Germinal center (tissue), 1 donor: ENCODE measurements at places on chromosomes 5 and 9.

- no peak for DNase-seq
Observed at GRCh38 chr5:17216974-17217492, 398 bp upstream of the BASP1 start.

DNA sequence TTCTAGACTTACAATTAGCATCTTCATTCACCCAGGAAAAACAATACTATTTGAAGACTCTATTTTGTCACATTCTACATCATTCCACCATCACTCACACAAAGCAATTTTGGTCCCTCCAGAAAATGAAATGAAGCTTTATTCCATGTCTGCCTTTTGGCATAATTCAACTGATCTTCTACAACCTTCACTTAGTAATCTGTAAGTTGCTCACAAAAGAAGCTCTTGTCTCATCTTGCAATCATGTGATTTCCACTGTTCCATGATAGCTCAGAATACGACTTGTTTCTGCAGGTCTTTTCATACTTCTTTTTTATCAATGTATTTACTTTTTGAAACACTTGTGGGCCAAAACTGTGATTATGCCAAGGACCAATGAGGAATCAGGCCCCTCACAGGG lies 261.9 kb upstream of the NR4A3 start:
- DNase-seq, result no peak

DNA sequence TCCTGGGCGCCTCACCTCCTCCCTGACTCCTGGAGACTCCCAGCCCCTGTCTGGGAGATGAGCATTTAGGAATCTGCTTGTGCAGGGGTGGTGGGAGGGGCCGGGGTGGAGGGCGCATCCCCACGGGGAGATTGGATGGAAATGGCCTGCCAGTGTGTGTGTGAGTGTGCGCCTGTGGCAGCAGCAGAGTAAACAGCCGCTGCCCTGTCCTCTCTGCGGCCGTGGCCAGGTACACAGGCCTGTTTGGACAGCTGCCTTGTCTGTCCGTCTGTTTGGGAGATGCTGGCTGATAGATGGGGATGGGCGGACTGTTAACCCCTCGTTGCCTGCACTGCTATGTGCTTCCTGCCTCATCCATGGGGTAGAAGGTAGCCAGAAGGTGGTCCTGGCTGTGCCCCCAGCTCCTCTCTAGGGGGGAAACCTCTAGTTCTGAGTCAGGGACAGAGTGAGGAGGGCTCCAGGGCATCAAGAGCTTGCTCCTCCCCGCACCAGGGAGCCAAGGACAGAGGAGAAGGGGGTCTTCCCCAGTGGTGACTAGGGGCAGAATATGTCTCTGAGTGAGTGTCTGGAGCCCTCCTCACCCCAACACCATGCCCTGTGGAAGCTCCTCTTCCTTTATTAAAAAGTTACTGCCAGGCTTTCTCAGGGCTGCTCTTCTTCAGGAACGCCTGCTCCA lies 60.1 kb downstream of the LMX1B start:
- DNase-seq, result no peak

DNA sequence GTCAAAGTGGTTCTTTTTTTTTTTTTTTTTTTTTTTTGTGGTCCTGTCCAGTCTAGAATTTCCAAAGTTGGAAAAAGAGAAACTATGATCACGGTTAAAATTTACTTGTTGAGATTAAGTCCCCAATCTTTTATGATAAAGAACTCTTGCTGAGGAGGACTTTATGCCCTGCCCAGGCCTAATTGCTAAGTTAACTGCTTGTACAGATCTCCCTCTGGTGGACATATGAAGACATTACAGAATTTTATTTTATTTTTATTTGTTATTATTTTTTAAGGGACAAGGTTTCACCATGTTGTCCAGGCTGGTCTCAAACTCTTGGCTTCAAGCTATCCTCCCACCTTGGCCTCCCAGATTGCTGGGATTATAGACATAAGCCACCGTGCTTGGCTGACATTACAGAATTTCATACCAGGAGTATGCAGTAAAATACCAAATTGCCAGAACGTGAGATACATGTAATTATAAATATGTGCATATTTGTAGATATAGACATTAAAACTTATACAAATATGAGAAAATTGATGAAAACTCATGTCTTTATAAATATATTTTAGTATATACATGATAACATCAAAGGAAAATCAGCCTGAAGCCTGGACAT lies 91.2 kb downstream of the RFK start:
- DNase-seq, result peak; percentile 43

DNA sequence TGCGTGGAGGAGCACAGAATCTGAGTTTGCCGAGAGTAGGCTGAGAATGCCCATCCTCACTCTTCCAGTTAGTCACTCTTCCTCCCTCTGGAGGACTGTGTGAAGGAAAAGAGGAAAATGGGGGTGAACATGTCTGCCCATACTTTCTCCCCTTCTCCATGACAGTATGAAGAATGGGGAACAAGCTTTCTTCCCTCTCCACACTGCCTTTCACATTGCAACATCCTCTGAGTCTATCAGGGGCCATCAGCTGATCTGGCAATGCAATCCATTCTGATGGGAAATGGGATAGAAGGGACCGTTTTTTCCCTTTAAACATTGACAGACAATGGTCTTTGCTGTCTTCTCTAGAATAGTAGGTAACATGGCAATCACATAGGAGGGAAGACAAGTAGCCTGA lies 56.8 kb downstream of the UGCG start:
- DNase-seq, result no peak

DNA sequence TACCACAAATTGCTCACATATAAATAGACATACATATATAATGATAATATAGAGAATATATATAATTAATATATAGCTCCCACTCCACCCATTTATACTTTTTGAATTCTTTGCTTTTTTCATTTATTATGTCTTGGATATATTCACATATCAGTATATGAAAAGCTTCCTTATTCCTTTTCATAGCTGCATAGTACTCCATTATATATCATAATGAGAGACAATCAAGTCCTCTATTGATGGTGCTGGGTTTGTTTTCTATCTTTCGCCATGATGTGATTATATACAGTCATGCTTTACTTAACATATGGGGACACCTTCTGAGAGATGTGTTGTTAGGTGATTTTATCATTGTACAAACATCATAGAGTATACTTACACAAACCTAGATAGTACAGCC lies 51.6 kb upstream of the ELL2 start:
- DNase-seq, result no peak

GRCh38 chr5:157510682-157511081 lies 50.7 kb downstream of the NIPAL4 start:
- no peak for DNase-seq

DNA sequence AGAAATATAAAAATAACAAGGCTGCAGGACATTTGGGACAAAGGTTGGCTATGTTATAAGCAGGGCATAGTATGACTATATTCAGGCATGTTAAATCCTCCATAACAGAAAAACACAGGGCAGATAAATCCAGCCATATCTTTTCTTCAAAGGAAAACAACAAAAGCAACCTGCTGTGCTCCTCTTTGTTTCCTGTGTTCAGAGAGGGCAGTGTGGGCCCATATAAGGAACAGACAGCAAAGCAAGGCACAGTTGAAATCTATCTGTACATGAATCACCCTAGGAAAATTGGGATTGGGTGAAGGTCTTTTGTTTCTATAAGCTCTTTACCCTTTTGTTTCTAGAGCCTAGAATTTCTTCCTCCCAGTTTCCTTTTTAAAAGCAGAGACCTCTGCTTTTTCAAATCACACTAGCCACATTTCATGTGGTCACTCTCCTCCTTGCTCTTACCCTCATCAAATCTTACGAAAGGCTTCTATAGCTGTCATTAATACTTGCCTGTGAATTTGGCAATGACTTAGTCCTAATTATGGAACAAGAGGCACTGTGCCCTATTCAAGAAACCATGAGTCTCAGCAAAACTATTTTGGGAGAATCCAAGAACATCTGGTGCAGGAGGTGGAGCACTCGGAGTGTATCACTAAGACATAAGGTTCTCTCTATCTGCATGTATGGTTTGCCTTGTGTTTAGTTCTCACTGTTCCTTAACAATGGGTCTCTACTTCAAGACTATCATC lies 1.8 kb downstream of the GZMA start:
- DNase-seq, result no peak

DNA sequence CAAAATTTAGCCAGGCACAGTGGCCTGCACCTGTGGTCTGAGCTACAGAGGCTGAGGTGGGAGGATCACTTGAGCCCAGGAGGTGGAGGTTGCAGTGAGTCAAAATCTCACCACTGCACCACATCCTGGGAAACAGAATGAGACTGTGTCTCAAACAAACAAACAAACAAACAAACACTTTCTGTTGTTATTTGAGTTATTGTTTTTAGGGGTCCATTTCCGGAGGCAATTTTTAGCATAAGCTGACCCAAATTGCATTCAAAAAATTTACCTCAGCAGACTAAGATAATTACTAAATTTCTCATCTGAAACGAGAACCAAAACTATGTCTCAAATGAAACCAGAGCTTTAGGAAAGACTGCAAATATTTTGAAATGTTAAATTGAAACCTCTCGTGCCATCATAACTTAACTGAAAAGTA lies 1485.1 kb downstream of the EFNA5 start:
- no peak for DNase-seq

GRCh38 chr9:36092509-36093215 lies 43.9 kb upstream of the GLIPR2 start:
- peak; percentile 19 for DNase-seq

DNA sequence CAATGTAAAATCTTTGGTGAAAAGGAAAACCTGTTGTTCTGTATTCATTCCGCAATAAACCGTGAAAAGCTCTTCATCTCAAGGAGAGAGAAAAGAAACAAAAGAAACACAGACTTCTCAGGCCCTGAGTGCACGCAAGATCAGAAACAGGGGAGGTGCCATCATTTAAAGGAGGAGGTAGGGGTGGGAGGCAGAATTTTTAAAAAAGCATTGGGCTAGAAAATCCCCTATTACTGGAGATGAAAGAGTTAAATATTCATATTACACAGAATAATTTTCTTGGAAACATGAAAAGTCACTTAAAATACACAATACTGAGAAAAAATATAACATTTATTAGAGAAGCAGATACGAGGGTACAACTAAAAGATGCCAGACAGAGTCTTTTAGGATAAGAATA lies 56.3 kb downstream of the USP20 start:
- no peak for DNase-seq

DNA sequence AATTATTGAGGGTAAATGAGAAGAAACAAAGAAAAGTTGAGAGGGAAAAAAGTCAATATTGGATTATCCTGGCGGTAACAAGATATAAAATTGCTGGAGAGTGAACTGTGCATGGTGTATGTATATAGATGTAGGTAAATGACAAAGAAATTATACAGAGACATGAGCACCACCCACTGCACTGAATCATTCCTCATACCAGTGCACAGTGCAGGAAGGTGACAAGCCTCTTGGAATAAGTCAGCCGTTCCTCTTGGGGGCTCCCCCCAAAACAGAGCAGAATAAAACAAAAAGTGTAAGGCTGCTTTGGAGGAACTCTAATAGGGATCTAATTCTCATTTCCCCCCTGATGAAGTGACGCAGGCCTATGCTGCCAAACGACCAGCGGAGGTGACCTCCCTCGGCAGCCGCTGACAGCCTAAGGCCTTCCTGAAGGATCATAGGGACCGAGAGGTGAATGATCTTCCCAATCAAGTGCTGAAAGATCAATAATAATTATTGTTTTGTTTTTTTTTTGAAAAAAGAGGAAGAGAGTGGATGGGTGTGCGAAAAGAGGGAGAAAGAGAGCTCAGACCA lies 245.0 kb downstream of the PSAT1 start:
- DNase-seq, result no peak

- no peak for DNase-seq
Observed at GRCh38 chr9:105338308-105338707, 93.9 kb downstream of the SLC44A1 start.

- DNase-seq, result no peak
Observed at GRCh38 chr5:80282054-80282453, 26.2 kb upstream of the SERINC5 start.

DNA sequence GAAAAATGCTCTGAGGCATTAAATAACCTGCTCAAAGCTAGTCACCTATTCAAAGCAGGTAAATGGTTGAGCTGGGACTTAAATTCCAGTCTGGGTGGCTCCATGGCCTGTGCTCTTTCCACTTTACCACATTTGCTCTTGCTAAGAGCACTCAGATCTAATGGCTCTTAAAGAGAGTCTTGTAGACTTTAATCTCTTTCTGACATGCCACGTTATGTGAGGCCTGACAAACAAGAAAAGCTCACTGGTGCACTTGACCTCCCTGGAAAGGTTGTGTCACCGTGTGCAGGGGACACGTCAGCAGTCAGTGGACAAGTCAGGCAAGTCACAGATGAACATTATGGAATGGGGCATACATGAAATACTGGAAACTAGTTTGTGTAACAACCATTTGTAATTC lies 129.9 kb upstream of the RPS23 start:
- DNase-seq, result no peak

- no peak for DNase-seq
Observed at GRCh38 chr9:126470241-126470993, 143.3 kb upstream of the LMX1B start.

DNA sequence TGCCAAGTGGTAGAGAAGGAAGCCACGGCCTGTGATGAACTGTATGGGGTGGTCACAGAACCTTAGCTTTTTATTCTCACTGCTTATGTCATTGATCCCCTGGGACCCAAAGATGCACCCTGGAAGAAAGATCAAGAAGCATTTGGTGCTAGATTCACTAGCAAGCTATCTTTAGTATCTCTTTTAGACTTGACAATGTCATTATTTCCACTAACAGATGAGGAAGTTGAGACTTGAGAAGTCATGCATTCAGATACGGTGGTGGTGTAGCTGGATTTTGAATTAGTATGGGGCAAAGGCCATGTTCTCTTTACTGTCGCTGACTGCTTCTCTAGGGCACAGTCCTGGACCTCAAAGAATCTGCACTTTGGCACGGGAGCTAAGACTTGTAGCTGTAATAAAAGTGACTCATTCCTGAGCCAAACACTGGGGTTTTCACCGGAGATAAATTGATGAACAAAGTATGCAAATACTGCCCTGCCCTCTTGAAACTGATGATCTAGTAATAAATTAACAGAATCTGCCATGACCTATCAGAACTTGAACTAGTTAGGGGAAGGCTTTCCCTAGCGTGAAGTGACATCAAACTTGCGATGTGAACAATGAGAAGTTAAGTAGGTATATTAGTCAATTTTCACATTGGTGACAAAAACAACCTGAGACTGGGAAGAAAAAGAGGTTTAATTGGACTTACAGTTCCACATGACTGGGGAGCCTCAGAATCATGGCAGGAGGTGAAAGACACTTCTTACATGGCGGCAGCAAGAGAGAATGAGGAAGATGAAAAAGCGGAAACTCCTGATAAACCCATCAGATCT lies 5.4 kb downstream of the GDA start:
- DNase-seq, result peak; percentile 67
